Stimulated activated effector memory CD8-positive, alpha-beta T cell treated with anti-CD3 and anti-CD28 coated beads, Interleukin-12 subunit alpha, Interleukin-12 subunit beta, amount 100 ng/mL, for 72 hours (primary cell): ENCODE measurements at places on chromosomes 7 and 10.

DNA sequence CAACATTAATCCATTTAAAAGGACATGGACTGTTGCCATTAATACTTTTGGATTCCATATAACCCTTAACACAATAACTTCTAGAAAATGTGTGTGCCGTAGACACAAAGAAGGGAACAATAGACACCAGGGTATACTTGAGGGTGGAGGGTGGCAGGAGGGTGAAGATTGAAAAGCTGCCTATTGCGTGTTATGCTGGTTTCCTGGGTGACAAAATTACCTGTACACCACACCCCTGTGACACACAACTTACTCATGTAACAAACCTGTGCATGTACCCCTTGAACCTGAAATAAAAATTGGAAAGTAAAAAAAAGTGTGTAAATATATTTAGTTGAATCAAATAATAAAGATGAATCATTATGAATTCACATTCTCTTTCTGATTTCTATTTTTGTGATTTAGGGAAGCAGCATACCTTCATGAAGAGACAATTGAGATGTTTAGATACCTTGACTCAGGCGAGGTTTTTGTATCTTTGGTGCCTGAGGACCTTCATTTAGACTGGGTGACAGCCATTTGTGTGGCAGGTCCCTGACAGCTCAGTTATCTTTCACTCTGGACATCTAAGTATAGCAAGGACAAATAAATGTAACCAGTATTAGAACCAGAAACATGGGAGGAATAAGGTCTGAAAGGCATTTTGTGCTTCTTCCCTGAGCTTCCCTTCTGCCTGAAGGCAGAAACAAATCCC lies 28.7 kb downstream of the GIMAP8 start:
- no peak for DNase-seq

- DNase-seq, result no peak
Measured at GRCh38 chr10:2924431-2924830, 142.9 kb upstream of the PFKP start.

GRCh38 chr7:73921623-73922528 lies 60.9 kb downstream of the TMEM270 start:
- no peak for DNase-seq

DNA sequence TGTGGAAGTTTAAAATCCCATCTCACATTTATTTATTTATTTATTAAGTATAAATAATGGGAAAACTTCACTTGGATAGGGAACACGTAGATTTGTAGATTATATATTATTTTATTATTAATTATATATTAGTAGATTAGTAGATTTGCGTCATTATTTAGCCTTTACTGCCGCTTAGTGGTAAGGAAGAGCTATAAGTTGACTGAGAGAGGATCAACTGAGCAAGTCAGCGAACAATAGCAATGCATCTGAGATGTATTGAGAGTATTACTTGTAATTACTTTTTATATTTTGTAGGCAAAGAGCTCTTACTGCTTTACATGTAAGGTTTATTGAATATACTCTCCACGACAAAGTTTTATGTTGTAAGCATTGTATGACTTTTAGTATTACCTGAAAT lies 244.5 kb upstream of the ANKRD30A start:
- no peak for DNase-seq

- no peak for DNase-seq
Measured at GRCh38 chr10:71916827-71917226, 47.4 kb upstream of the CHST3 start.

DNA sequence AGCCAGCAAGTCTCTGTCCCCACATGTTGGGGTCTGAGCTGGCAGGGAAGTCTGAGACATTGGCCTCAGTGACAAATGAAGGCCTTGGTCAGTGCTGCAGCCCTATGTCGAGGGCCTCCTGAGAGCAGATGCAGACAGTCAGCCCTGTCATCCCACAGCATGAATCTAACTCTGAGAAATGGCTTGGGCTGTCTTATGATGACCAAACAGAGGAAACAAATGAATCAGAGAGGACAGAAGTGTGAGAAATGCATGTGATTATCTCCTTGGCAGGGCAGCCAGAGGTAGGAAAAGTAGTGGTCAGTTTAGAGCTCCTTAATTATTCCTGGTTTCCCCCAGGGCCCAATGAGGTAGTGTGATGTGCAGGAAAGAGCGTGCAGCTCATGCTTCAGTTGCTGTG lies 287.6 kb downstream of the SORCS3 start:
- DNase-seq, result no peak

GRCh38 chr7:74176555-74176954 lies 2.4 kb downstream of the EIF4H start:
- DNase-seq, result no peak

DNA sequence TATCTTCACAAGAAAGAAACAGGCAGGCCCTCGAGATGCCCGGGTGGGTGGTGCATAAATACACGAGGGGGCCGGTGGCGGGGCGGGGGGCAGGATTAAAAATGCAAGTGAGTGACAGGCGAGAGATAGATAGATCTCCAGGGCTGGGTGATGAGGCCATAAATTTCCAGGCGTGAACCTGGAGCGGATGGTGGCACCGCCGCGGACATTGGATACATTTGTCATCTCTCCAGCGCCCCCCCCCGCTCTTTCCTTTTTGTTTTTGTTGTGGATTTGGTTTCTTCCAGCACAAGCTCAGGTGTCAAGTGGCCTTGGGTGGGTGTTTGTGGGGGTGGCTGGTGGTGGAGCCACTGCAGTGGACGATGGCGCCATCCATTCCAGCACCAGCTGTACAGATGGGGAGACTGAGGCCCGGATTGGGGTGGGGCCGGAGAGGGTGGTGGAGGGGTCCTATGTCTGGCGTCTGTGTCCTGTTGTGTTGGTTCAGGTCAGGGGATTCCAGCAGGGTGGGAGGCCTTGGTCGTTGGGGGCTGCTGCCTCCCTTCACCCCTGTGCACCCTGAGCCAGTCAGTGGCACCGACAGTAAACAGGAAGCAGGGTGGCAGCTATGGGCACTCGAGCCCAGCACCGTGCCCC lies 2.9 kb downstream of the ELFN1 start:
- DNase-seq, result no peak

- DNase-seq, result no peak
Measured at GRCh38 chr10:71799608-71800453, 26.5 kb upstream of the VSIR start.

GRCh38 chr7:6637544-6638229 lies 569 bp downstream of the ZNF316 start:
- peak; percentile 84 for DNase-seq

- DNase-seq, result no peak
Measured at GRCh38 chr7:114047889-114048288, 129.1 kb upstream of the PPP1R3A start.

DNA sequence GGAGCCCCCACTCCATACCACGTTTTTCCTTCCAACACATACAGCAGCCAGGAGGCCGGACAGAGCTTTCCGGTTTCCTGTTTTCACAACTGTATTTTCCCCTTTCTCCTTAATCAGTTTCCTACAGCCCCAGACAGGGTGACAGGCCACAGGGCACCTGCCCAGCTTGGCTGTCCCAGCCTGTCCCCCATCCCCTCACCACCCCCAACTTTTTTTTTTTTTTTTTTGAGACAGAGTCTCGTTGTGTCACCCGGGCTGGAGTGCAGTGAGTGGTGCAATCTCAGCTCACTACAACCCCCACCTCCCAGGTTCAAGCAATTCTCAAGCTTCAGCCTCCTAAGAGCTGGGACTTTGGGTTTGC lies 10.3 kb upstream of the HSPB1 start:
- DNase-seq, result no peak

DNA sequence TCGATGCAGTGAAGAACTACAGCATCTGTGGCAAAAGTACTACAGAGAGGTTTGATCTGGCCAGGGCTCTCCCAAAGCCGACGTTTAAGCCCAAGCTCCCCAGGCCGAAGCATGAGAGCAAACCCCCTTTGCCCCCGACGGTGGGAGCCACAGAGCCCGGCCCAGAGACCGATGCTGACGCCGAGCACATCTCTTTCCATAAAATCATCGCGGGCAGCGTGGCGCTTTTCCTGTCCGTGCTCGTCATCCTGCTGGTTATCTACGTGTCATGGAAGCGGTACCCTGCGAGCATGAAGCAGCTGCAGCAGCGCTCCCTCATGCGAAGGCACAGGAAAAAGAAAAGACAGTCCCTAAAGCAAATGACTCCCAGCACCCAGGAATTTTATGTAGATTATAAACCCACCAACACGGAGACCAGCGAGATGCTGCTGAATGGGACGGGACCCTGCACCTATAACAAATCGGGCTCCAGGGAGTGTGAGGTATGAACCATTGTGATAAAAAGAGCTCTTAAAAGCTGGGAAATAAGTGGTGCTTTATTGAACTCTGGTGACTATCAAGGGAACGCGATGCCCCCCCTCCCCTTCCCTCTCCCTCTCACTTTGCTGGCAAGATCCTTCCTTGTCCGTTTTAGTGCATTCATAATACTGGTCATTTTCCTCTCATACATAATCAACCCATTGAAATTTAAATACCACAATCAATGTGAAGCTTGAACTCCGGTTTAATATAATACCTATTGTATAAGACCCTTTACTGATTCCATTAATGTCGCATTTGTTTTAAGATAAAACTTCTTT lies 2.3 kb downstream of the LRRTM3 start:
- no peak for DNase-seq

GRCh38 chr7:69430384-69431021 lies 167.8 kb upstream of the AUTS2 start:
- no peak for DNase-seq

DNA sequence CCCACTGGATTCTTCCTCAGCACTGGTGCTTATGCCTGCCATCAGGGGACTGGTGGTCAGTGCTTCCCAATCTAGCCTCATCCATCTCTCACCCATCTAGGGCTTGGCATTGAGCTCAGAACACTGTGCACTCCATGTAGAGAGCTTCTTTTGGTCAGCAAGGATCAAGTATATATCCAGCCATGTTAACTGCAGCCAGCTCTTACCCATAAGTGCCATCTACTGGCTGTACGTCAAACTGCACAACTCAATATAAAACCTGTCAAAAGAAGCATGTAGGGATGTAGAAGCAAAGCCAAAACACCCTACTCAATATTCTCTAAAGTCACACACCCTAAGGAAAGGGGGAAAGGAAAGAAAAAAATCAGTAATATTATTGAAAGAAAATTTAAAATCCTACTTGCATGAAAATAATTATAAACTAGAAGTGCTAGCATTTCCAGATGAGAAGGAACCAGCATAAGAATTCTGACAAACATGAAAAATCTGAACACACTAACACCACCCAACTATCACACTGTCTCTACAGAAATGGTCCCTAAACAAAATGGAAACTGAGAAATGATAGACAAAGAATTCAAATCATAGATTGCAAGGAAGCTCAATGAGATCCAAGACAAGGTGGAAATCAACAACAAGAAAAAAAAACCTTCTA lies 531.1 kb upstream of the STEAP1 start:
- DNase-seq, result no peak

GRCh38 chr10:78342827-78343653 lies 309.4 kb downstream of the RPS24 start:
- no peak for DNase-seq

GRCh38 chr7:127782654-127783559 lies 130.9 kb downstream of the SND1 start:
- no peak for DNase-seq

DNA sequence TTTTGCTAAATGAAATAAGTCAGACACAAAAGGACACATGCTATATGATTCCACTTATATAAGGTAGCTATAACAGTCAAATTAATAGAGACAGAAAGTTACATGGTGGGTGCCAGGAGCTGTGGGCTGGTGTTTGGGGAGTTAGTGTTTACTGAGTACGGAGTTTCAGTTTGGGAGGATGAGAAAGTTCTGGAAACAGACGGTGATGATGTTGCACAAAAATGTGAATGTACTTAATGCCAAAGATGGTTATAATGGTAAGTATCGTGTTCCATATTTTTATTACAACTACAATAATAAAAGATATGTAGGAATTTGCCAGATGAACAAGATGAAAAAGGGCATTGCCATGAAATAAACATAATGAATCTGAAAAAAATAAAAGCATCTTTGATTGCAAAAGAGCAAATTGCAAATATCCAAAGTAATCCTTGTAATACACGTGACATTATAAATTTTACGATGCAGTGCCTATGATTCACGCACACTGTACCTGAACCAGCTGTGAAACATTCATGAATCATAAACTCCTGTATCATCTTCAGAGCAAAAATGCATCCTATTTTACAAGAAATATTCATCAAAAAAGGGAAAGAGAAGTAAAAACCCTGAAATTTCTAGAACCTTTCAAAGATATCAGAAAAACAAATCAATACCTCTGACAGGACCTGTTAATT lies 676.7 kb downstream of the PCDH15 start:
- DNase-seq, result no peak

DNA sequence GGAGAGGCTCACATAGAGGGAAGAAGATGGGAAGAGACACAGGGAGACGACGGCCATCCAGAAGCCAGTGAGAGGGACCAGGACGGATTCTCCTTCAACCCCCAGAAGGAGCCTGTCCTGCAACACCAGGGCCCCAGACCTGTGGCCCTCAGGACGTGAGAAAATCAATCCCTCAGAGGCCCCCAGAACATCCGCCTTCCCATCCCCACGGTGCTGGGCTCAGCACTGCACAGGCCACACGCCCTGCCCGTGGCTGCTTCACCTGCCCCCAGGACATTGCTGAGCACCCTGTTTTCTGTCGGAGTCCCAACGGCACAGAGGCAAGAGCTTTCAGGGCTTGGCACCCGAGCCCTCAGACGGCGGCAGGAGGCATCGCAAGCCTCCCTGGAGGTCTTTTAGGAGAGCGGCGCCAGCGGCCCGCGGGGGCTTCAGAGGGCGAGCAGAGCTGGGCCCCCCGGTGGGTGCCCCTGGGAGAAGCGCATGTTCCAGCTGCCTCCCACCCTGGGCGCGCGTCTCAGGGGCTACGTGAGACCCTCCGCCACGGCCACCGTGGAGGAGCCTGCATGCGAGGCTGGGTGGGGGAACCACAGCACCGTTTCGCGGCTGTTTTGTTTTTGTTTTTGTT lies 42.8 kb downstream of the PDGFA start:
- no peak for DNase-seq

GRCh38 chr7:74606101-74606908 lies 51.2 kb upstream of the GTF2I start:
- DNase-seq, result peak; percentile 65

GRCh38 chr7:154905146-154905545 lies 97.8 kb downstream of the PAXIP1 start:
- DNase-seq, result no peak

- no peak for DNase-seq
Measured at GRCh38 chr7:111508387-111508786, 53.9 kb downstream of the IMMP2L start.

GRCh38 chr10:124339119-124340032 lies 79.3 kb downstream of the OAT start:
- DNase-seq, result no peak

DNA sequence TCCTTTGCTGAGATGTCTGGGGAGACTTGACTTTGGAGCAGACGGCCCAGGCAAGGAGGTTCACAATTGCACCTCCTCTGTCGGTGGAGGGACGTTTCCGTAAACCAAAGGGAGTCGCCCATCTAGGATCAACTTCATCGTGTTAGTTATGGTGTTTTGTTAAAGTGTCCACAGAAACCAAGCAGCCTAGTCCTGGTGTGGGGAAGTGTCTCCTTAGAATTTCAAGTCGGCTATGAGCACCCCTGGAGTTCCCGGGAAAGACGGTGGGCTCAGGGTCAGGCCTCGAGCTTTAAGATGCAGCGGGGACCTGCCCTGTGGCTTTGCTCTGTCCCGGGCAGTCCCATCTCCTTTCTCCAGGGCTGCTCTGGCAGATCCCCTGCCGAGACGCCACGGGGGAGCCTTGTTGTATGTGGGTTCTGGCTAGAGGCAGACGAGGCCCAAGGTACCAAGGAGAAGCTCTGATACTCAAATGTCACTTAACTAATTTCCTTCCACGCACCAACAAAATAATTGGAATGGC lies 319.2 kb downstream of the ADARB2 start:
- DNase-seq, result no peak

GRCh38 chr10:112244197-112244596 lies 39.0 kb upstream of the TECTB start:
- no peak for DNase-seq

- no peak for DNase-seq
Measured at GRCh38 chr10:6755781-6756460, 175.8 kb upstream of the PRKCQ start.
